Activated T-helper 2 cell treated with anti-CD3 and anti-CD28 coated beads, Interferon-gamma antibody, Interleukin-2, Interleukin-4, amounts not matched to agents 10 μg/mL and 5 μg/mL and 100 μg/mL, durations not matched to agents 14 hours and 24 hours and 36 hours (primary cell): ENCODE measurements at places on chromosomes 2 and 18. TPM values are rescaled to one million over a fixed set of nuclear protein-coding genes. Genes with fewer than 3 reads are reported as not detected.

Gene TSPYL6
- total RNA-seq = not detected in 2 replicates

Gene ACTG2
- 0.14 and 0.21 TPM in 2 replicates for total RNA-seq

Gene DLX1
- 0.09 TPM in 1 of 2 replicates, not detected in the other for total RNA-seq

Gene EGR4
- total RNA-seq = 0.46 and 0.53 TPM in 2 replicates
